NCI-H187 (cell line): ENCODE measurements at places on chromosomes 1 and 21.

- DNase-seq = peak; percentile 9
Measured at GRCh38 chr1:4658643-4659628, 4.5 kb downstream of the AJAP1 start.

DNA sequence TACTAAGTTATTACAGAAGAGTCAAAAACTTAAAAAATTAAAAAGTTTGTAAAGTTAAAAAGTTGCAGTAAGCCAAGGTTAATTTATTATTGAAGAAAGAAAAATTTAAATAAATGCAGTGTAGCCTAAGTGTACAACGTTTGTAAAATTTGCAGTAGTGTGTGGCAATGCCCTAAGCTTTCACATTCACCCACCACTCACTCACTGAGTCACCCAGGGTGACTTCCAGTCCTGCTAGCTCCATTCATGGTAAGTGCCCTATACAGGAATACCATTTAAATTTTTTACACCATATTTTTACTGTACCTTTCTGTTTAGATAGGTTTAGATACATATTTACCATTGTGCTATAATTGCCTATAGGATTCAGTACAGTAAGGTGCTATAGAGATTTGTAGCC is 88.6 kb downstream of the CTH start:
- no peak for DNase-seq

- no peak for DNase-seq
Measured at GRCh38 chr1:101847626-101848025, 149.1 kb downstream of the OLFM3 start.

GRCh38 chr1:171663854-171664575 is 11.5 kb upstream of the MYOC start:
- DNase-seq = no peak

- no peak for DNase-seq
Measured at GRCh38 chr1:67948151-67949080, 102.0 kb downstream of the DIRAS3 start.

GRCh38 chr1:94092210-94092613 is 28.7 kb downstream of the ABCA4 start:
- DNase-seq = no peak

DNA sequence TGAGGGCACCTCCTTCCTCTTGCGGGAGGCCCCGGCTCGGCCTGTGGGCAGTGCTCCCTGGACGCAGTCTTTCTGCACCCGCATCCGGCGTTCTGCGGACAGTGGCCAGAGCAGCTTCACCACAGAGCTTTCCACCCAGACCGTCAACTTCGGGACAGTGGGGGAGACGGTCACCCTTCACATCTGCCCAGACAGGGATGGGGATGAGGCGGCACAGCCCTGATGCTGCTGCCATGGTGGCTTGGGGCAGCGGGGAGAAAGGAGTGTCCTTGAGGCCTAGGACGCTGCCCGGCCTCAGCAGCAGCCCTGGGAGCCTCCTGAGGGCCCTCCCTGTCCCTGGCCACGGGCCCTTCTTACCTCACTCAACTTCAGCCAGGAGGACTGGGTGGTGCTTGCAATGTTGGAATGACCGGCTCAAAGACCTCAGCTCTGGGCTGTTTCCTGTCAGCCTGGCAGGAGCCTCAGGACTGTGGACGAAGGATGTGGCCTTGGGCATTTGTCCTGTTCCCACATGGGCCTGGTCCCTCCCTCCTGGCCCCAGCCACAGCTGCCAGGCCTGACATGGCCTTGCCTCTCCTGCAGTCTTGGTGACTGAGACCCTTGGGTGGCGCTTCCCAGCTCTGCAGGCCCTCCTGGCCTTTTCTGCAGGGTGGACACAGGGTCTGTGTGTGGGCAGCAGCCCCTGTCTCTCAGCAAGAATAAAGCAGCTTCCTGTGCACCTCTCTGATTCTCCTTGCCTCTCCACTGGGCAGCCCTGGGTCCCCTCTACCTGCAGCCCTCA is 45.9 kb downstream of the TRIM11 start:
- no peak for DNase-seq

DNA sequence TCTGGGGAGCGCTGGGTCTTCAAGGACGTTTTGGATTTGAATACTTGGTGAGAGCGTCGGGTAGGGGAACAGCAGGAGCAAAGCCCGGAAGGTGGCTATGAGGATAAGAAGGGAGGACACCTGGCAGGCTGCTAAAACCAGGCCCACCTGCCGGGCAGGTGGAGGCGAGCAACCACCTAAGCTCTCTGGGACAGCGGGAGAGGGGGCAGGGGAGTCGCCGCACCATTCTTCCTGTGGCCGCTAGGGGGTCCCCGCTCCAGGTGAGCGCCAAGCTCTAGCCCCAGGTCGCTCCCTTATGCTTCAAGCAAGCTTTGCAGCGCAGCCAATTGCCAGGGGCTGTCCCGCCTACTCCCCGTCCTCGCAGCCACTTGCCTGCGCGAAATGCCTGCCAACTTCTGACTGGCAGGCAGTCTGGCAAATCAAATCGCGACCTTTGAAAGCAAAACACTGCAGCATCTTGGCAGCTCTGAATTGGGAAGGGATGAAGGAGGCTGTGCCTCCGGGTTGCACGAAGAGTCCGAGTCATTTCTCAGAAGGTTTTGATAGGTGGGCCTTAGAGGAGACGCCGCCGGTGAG is at the start of gene NIPAL3:
TSS of gene NIPAL3 (plus strand) at position 469 of the 576 bp plus-strand sequence. CDS start 3,746 bp downstream, outside the sequence.
- peak; percentile 94 for DNase-seq

- no peak for DNase-seq
Measured at GRCh38 chr1:177789956-177790355, 179.9 kb downstream of the SEC16B start.
